GM23248 (cell line): ENCODE measurements at places on chromosomes 5 and 9. TPM values are rescaled to one million over a fixed set of nuclear protein-coding genes. Genes with fewer than 3 reads are reported as not detected.

The SPINK7 gene
- not detected in 2 replicates for total RNA-seq

The SLC22A4 gene
- total RNA-seq = 26.0 and 26.3 TPM in 2 replicates

GRCh38 chr9:128191406-128192046 lies at the start of gene CIZ1:
Gene CIZ1 (minus strand): TSS chr9:128191572. CDS start chr9:128190857, 715 bp downstream.
- DNase-seq = peak; percentile 90

DNA sequence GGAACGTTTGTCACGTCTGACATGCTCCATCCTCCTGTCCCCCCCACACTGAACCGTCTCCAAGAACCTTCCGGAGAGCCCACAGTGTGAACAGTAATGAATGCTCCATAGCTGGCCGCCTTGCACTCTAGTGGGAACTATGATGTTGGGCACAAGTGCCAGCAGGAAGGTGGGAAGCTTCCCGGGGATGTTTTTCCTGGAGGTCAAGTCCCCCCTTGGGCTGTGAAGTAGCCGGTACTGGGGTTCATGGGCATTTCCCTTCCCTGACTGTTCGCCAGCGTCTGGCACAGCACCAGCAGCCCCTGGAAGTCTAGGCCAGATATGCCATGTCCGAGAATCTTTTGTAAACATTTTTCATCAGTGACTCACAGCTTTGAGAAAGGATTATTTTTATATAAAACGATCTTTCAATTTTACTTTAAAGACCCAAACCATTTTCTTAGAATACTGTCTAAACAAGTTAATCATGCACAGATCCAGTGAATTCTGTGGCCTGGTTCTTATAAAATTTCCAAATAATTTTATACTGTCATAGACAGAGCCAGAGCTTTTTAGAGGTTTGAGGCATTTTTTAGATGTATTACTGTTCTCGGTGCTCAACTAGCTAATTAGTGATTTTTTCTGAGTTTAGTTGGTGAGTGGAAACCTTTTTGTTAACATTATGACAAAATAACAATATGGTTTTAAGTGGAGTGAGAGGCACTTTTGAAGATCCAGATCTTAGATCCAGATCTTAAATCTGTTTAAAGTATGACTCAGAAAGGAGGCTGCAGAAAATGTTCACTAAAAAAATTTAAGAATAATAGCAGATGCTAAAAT lies 11.6 kb downstream of the ABL1 start:
- peak; percentile 79 for DNase-seq

- DNase-seq = peak; percentile 93
Measured at GRCh38 chr5:41414598-41414997, 95.8 kb downstream of the PLCXD3 start.

- peak; percentile 38 for DNase-seq
Measured at GRCh38 chr5:179747811-179748210, 15.2 kb downstream of the MAML1 start.

- no peak for DNase-seq
Measured at GRCh38 chr9:13648676-13649075, 369.2 kb upstream of the MPDZ start.

- no peak for DNase-seq
Measured at GRCh38 chr9:17795744-17796143, 216.9 kb downstream of the SH3GL2 start.
